ENCODE measurements at places on chromosomes 4 and X. TPM values are rescaled to one million over a fixed set of nuclear protein-coding genes. Genes with fewer than 3 reads are reported as not detected.
A peak's percentile ranks its signal among the peaks of the same experiment; 100 is the strongest.

DNA sequence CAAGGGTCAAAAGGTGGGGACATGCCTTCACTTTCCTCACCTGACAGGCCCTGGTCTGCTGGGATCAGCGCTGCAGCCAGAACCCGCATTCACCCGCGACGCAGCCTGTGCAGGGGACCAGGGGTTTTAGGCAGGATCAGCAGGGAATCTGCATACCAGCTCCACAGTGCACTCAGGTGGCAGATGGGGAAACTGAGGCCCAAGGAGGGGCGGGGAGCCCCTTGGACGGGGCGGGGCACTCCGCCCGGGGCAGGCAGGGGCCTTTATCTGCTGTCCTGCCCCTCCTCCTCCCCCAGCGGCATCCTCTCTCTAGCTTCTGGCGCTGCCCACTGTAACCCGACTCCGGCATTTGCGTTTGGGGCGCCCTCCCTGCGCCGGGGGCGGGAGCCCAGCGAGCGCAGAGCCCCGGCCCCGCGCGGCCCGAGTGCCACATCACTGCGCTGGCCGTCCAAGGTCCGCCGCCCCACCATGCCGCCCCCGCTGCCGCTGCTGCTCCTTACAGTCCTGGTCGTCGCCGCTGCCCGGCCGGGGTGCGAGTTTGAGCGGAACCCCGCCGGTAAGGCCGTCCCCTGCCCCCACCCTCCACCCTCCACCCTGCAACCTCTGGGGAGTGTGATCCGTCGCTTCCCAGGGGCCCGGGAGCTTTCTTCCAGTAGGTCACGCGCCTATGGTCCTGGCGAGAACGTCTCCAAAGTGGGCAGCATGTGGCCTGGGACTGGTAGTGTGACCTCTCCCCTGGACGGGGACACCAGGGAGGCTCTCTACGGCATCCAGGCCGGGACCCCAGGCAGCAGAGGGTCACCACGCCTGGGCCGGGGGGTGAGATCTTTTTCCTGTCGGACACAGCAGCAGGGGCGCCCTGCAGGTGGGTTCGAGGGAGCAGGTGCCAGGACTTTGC, at the start of gene CPZ:
CPZ (plus strand) TSS at position 400 of the 898 bp plus-strand sequence; CDS start at position 469, 69 bp downstream.
- DNase-seq = peak; percentile 88
- H3K4me1 ChIP-seq = peaks cover 17% of the 10 kb centered on the region
- no peaks in the 10 kb centered on the region for H3K36me3 ChIP-seq
- no peak within 1 kb of the TSS for H3K27ac ChIP-seq

MAGEB4 gene
- total RNA-seq = not detected

DNA sequence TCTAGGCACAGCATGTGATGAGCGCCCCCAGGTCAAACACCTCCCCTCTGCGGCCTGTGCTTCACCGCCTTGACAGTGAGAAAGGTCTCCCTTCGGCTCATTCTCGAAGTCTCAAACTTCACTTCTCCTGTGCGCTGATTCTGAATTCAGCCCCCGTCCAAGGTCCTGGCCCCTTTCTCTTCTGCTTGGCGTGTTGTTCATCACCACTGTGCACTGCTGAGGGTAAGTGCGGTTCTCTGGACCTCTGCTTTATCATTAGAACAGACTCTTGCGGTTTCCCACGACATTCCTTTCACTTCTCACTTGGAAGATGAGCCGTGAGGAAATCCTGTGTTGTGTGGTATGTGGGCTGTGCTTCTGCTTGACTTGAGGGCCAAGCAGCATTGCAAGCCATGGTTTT, 11.9 kb downstream of the HTT-AS start:
- no peaks in the 10 kb centered on the region for H3K36me3 ChIP-seq
- H3K27ac ChIP-seq = no peak overlapping the region
- no peaks in the 10 kb centered on the region for H3K27me3 ChIP-seq
- DNase-seq = no peak
- no peaks in the 10 kb centered on the region for H3K4me1 ChIP-seq

CPLX1 gene
- 0.97 TPM for total RNA-seq

- no peaks in the 10 kb centered on the region for H3K4me1 ChIP-seq
- DNase-seq = no peak
- no peak overlapping the region for H3K27ac ChIP-seq
- H3K4me3 ChIP-seq = no peak overlapping the region
- no peaks in the 10 kb centered on the region for H3K36me3 ChIP-seq
Measured at GRCh38 chr4:168664242-168664891, 167.5 kb downstream of the PALLD start.

SLC38A5 gene
- total RNA-seq = 47.0 TPM

DNA sequence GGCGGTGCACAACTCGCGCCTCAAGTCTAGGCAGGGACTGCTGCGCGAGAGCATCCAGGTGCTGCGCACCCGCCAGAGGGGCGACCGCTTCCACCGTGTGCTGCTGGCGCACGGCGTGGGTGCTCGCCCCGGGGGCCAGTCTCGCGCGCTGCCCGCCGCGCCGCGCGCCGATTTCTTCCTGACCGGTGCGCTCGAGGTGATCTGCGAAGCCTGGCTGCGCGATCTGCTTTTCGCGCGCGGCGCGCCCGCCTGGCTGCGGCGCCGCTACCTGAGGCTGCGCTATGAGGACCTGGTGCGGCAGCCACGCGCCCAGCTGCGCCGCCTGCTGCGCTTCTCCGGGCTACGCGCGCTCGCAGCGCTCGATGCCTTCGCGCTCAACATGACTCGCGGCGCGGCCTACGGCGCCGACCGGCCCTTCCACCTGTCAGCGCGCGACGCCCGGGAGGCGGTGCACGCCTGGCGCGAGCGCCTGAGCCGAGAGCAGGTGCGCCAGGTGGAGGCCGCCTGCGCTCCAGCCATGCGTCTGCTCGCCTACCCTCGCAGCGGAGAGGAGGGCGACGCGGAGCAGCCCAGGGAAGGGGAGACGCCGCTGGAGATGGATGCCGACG, 1.3 kb downstream of the CHST7 start:
- DNase-seq = peak; percentile 37
- H3K36me3 ChIP-seq = no peaks in the 10 kb centered on the region
- H3K27ac ChIP-seq = no peak overlapping the region
- peak overlapping the region; percentile 73 for H3K4me3 ChIP-seq
- H3K27me3 ChIP-seq = peaks cover 18% of the 10 kb centered on the region

Measured in GM23338 (cell line).